AG20443 (cell line): ENCODE measurements at places on chromosomes 5 and 9.

DNA sequence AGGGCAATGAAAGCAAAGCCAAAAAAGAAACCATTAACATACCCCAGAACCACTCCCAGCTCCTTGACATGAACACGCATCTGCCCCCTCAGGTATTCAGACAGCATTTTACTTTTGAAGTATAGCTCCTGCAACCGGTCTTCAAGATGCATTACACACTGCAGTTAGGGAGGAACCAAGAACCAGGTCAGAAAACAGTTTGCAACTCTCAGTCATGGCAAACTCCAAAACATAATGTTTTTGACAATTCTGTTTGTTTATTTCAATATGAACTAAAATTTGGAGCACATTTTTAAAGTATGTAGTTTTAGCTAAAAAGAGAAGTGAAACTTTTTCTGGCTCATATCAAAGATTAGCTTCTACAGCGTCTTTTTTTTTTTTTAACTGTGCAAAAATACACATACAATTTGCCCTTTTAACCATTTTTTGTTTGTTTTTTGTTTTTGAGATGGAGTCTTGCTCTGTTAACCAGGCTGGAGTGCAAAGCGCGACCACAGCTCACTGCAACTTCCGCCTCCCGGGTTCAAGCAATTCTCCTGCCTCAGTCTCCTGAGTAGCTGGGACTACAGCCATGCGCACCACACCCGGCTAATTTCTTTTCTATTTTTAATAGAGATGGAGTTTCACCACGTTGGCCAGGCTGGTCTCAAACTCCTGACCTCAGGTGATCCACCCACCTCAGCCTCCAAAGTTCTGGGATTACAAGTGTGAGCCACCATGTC, 12.2 kb upstream of the RAPGEF6 start:
- no peak for DNase-seq

- DNase-seq: no peak
Observed at GRCh38 chr5:167802755-167803431, 488.6 kb upstream of the WWC1 start.

DNA sequence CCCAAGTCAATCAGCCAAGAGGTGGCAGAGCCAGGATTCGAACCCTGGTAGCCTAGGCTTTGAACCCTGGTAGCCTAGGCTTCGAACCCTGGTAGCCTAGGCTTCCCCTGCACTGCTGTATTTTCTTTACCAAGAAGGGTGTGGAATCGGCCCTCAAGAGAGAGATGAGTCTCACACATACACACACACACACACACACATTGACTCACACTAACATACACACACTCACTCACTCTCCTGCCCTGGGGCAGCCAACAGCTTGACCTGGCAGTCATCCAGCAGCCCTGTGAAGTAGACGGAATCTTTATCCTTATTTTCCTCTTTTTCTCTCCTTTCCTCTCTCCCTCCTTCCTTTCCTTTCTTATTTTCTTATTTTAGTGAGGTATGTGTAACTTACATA, 55.4 kb upstream of the RPL26L1 start:
- peak; percentile 63 for DNase-seq

GRCh38 chr5:152092580-152092979, 167.9 kb upstream of the GLRA1 start:
- no peak for DNase-seq

DNA sequence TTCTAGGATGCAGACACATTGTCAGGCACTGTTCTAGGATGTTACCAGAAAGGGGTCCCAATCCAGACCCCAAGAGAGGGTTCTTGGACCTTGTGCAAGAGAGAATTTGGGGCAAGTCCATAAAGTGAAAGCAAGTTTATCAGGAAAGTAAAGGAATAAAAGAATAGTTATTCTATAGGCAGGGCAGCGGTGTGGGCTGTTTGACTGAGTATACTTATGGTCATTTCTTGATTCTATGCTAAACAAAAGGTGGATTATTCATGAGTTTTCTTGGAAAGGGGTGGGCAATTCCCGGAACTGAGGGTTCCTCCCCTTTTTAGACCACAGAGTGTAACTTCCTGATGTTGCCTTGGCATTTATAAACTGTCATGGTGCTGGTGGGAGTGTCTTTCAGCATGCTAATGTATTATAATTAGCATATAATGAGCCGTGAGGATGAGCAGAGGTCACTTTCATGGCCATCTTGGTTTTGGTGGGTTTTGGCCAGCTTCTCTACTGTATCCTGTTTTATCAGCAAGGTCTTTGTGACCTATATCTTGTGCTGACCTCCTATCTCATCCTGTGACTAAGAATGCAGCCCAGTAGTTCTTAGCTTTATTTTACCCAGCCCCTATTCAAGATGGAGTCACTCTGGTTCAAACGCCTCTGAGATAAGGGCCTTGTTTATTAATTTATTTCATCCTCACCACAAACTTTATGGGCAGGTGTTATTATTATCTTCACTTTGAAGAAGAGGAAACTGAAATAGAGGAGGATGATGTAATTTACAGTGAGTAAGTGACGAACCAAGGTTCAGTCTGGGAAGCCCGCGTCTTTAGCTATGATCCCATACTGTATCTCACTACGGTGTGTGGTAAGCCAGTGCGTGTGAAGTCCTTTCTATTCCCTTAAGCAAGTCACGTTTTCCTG, 186.0 kb upstream of the KLF4 start:
- DNase-seq: no peak

DNA sequence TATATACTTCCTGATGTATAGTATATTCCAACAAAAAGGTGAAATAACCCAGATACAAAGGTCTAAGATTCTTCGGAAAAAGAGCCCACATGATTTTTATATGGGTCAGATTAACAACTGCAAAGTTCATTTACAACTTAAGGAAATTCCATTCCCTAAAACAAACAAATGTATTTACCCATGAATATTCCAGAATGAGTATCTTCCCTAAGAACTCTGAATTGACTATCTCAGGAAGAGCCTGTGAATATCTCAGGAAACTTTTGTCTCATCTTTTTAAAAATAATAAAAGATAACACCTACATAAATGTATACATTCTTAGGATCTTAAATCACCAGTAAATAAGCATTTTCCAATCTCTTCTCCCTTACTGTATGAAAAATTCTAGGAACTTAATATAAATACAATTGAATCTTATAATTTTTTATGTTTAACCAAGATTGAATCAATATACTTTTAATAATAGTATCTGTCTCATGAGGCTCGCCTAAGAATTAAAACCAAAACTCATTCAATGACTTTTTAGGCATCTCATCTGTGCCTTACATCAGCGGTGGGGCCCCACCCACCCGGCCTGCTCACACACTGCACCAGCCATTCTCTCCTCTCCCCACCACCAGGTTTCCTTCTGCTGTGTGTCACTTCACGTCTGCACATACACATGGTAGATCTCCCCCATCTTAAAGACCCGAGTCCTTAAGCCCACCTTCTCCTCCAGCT, 78.1 kb downstream of the RAPGEF1 start:
- peak; percentile 31 for DNase-seq

DNA sequence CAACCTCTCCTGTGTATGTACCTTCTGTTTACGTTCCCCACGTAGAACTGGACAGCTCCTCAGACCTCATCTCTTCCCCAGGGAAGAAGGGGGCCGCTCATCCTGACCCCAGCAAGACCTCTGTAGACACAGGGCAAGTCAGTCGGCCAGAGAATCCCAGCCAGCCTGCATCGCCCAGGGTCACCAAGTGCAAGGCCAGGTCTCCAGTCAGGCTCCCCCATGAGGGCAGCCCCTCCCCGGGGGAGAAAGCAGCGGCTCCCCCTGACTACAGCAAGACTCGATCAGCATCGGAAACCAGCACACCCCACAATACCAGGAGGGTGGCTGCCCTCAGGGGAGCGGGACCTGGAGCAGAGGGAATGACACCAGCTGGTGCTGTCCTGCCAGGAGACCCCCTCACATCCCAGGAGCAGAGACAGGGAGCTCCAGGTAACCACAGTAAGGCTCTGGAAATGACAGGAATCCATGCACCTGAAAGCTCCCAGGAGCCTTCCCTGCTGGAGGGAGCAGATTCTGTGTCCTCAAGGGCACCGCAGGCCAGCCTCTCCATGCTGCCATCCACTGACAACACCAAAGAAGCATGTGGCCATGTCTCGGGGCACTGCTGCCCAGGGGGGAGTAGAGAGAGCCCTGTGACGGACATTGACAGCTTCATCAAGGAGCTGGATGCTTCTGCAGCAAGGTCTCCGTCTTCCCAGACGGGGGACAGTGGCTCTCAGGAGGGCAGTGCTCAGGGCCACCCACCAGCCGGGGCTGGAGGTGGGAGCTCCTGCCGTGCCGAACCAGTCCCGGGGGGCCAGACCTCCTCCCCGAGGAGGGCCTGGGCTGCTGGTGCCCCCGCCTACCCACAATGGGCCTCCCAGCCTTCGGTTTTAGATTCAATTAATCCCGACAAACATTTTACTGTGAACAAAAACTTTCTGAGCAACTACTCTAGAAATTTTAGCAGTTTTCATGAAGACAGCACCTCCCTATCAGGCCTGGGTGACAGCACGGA, 86.7 kb downstream of the GOLPH3 start:
- no peak for DNase-seq

DNA sequence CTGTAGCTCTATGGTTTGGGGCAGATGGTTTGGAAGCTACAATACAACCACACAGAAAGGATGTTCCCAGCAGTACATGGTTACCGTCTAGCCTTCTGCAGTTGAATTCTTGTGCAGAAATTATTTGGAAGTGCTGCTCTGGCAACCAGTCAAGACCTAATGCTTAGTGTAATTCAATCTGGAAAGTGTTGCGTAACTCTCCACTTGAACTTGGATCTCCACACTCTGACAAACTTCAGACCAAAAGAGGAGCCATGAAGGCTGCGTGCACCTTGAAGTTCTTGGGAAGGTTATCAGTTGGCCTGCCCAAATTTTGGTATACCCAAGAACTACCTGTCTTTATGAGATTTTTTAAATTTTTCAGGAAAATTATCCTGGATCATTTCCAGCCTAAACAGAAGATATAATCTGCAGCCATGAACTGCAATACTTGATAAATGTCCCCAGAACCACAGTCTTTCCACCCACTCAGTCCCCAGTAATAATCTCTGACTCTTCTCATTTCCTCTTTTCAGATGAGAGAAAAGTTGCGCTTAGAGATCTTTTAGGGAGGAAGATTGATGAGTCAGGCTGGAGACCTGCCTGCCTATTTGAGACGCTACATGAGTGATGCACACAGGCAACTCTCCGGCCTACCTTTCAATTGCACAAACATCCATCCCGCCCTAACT, 159.9 kb downstream of the FANCC start:
- peak; percentile 40 for DNase-seq

- DNase-seq: no peak
Observed at GRCh38 chr9:77679661-77680368, 31.7 kb upstream of the GNA14 start.

- no peak for DNase-seq
Observed at GRCh38 chr5:38847559-38848347, 1.9 kb downstream of the OSMR start.

- DNase-seq: no peak
Observed at GRCh38 chr5:15886156-15886555, 293.4 kb downstream of the MARCHF11 start.

DNA sequence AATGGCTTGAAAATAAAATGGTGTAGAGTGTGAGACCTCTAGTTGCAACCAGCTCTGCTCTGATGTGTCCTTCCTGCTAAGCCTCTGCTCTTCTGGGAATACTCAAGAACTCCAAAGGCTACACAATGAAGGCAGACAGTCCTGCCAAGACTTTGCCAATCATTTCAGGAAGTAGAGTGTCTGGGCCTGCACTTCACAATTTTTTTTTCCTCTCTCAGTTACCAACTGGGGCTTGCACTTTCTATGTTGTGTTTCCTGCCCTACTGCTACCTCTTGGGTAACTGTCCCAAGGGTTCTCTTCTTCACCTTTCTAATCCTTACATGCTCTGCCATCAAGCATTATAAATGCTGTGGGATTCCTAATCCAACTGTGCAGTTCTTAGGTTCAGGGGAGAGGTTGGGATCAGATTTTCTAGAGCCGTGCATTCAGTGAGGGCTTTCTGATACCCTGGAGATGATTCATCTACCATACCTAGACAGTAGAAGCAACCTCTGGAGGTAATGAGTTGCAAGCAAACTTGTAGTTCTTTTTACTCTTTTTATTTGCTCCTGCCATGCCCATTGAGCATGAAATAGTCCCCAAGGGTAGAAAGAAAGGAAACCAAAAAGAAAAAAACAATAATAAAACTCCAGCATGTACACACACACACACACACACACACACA, 365.9 kb downstream of the MLLT3 start:
- no peak for DNase-seq

DNA sequence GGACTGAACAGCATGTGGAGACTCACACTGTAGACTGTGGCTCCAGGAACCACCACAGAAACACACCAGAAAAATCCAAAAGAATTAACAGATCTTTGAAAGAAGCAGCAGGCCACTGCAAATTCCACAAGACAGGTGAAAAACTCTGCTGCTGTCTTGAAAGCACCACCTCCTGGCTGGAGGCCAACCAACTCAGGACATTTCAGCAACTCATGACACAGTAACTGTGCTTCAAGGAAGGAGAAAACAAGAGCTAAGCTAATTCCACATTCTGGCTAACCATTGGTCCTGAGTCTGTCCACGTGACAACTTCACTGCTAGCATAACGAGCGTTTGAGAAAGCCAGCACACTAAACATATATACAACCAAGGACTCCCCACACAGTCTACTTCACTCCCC, 625.1 kb downstream of the PRELID2 start:
- DNase-seq: no peak

- DNase-seq: no peak
Observed at GRCh38 chr5:157165261-157165660, 803 bp downstream of the GARIN3 start.

DNA sequence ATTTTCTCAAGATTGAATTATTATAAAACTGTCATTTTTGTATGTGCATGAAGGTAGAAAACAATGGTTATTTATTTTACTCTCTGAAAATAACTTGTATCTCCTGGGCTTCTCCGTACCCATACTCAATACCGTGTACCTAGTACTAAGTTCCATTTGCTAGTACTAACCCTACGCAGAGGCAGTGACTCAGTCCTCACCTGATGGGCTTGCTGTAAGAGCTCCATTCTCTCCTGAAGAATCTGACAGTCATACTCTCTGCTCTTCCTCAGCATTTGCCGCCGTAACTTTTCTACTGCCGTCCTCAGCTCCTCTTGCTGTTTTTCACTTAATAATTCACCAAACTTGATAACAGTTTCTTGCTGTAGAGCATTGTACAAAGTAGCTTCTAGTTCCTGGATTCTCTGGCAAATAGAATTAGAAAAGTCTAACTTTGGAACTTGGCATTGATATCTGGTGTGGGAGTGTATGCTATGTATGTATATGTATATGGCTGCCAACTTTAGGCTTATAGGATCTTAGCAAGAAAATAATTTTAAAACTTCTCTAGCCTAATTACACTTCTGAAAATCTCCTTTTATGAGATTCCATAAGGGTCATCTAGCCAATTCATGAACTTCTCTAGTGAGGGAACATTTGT, 108.0 kb upstream of the DPYSL3 start:
- no peak for DNase-seq

DNA sequence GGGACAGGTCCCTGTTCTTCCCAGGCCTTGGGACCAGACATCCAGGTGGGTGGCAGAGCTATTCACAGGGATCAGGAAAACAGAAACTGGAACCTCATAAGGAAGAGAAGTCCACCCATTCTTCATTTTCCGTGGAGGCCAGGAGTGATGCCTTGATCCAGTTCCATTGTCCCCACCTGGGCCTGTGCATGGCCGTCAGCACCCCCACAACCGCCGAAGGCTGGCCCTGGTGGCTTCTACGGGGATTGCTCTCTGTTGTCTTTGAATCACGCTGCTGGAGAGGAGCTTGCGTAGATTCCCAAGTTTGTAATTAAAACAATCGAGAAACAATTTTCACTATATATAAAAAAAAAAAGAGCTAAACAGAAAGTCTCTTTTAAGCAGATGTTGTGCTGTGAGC, 134.4 kb downstream of the MVB12B start:
- no peak for DNase-seq
